ENCODE measurements at places on chromosomes 1 and 21. TPM values are rescaled to one million over a fixed set of nuclear protein-coding genes. Genes with fewer than 3 reads are reported as not detected.

DNA sequence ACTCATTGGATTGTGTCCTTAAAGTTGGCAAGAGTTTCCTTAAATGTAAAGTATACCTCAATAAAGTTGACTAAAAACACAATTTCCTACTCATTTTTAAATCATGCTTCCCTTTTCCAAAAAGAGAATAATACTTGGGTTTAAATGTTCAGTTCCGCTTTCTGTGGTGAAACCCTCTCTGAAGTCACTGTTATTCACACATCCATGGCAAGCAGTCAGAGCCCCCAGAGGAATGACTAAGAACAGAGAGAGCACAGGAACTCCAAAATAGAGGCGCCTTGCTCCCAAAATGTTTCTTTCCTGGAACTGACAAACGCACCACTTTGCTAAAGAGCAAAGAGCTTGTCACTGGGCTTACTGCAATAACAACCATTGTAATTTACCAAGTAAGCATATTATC, 142.5 kb downstream of the TIAM1 start:
- no peak overlapping the region for H3K4me3 ChIP-seq
- H3K4me1 ChIP-seq: peaks cover 17% of the 10 kb centered on the region
- peak overlapping the region; percentile 55 for H3K27ac ChIP-seq
- DNase-seq: no peak
- H3K27me3 ChIP-seq: no peaks in the 10 kb centered on the region
- no peaks in the 10 kb centered on the region for H3K36me3 ChIP-seq

DNA sequence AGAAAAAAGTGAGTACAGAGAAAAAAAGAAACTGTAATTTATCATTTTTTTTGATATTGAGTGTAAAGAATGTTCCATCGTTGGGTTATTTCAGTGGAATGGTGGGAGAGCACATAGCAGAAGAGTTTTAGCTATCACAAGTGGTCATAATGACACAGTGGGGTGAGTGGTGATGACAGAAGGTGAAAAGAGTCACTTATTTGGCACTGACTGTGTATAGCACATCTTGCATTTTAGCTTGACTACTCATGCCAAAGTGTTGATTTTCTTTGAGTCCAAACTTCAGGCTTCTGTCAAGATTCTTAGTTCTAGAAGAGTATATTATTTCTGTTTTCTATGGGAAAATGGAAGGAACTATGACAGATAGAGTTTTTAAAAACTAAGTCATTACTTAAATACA, 261.2 kb downstream of the GRIK1 start:
- no peak overlapping the region for H3K4me3 ChIP-seq
- no peak overlapping the region for H3K27ac ChIP-seq
- H3K4me1 ChIP-seq: no peaks in the 10 kb centered on the region
- H3K36me3 ChIP-seq: no peaks in the 10 kb centered on the region
- no peaks in the 10 kb centered on the region for H3K27me3 ChIP-seq

The MRPL55 gene
- 161 TPM for total RNA-seq

DNA sequence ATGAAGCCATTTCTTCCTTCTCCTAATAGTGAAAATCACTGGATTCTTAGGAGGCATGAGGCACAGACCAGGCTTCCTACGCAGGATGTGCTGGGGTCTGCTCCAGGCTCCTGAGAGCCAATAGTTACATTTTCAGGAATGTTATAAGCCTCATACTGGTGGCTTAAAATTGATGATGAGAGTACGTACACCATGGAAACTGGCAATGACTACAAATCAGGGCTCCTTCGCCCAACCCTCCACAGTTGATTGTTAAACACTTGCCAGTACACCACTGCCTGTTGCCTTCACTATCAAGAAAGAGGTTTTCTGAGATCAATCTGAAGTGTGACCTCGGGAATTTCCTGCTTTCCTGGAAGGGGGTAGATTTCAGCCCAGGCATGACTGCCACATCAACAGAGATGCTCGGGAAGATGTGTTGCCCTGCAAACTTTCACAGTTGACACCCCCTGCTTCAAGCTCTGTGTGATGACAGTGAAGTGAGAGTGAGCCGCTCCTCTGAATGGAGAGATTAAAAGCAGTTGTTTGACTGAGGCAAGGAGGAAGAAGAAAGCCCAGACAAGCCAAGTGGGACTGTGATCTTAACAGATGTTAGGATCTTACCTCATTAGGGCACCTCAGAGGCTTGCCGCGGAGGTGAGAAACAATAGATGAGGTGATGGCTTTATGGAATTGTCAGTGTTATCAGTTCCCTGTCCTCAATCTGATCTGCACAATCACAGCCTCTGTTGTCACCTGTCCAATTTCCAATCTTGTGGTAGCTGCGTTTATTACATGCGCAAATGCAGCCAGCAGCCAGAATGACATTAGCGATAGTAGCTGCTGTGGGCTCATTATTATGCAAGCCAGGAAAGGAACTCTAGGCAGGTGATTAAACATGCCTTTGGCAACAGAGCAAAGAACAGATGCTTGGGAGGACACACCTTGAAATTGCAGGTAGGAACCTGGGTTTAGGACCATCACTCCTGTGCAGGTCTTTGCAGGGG, 277.3 kb downstream of the KAZN start:
- no peak overlapping the region for H3K4me3 ChIP-seq
- peak overlapping the region; percentile 53 for H3K27ac ChIP-seq
- H3K27me3 ChIP-seq: no peaks in the 10 kb centered on the region
- DNase-seq: no peak

The PGLYRP3 gene
- 34.2 TPM for total RNA-seq

DNA sequence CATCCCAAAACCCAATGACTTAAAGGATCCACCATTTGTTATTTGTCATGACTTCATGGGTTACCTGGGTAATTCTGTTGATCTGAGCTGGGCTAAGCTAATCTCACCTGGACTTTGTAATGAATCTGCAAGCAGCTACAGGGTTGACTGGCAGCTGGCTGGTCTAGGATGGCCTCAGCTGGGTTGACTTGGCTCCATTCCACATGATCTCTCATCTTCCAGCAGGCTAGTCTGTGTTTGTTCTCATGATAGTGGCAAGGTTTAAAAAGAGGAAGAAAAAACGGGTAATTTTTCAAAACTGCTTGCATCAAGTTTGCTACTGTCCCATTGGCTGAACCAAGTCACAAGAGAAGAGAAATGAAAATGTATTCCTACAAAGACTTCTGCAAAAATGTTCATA, 24.8 kb upstream of the ZMYM4 start:
- no peaks in the 10 kb centered on the region for H3K36me3 ChIP-seq
- no peak for DNase-seq
- no peak overlapping the region for H3K4me3 ChIP-seq
- no peaks in the 10 kb centered on the region for H3K27me3 ChIP-seq
- no peaks in the 10 kb centered on the region for H3K4me1 ChIP-seq

- peaks cover 52% of the 10 kb centered on the region for H3K4me1 ChIP-seq
These were observed 165.3 kb downstream of the TOMM20 start for GRCh38 chr1:234963180-234963903.

All from suprapubic skin (tissue), 4 donors.